ENCODE measurements at places on chromosomes 4 and X. TPM values are rescaled to one million over a fixed set of nuclear protein-coding genes. Genes with fewer than 3 reads are reported as not detected.

The SPOCK3 gene
- 0.28 TPM for total RNA-seq

The FAT4 gene
- 6.9 TPM for total RNA-seq

DNA sequence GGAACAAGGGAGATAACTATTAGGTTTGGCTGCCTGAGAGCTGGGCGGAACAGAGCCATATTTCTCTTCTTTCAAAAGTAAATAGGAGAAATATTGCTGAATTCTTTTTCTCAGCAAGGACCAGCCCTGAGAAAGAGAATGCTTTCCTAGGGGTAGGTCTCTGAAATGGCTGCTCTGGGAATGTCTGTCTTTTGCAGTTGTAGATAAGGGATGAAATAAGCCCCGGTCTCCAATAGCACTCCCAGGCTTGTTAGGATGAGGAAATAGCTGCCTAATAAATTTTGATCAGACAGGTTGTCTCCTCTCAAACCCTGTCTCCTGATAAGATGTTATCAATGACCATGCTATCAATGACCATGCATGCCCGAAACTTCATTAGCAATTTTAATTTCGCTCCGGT is 207.8 kb upstream of the KIT start:
- DNase-seq, result no peak

GRCh38 chrX:12115377-12115776 is 22.9 kb upstream of the FRMPD4 start:
- DNase-seq, result peak; percentile 56

DNA sequence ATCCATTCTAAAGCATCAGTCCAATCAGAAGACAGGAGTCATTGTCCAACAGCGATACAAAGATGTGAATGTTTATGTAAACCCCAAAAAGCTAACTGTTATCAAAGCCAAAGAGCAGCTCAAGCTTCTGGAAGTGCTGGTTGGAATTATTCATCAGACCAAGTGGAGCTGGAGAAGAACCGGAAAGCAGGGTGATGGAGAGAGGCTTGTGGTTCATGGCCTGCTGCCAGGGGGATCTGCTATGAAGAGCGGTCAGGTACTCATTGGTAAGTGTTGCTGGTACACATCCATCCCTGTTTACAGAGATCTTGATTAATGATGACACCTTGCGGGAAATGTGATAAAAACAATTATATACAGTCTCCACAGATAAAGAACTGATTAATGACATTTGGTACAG is 11.0 kb downstream of the INTU start:
- no peak for DNase-seq
